GM03348 (cell line): ENCODE measurements at places on chromosomes 4 and X.

- DNase-seq, result peak; percentile 41
Measured at GRCh38 chr4:31518796-31519250, 798.7 kb downstream of the PCDH7 start.

DNA sequence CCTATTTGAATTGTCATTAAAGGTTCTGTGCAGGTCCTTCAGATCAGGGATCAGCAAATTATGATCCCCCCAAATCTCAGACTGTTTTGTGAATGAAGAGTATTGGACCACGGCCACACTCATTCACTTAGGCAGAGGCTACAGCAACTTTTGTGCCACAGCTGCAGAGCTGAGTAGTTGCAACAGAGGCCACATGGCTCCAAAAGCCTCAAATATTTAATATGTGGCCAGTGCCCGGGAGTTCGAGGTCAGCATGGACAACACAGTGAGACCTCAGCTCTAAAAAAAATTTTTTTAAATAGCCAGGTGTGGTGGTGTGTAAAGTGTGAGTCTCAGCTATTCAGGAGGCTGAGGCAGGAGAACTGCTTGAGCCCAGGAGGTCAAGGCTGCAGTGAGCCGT is 100.7 kb downstream of the NSUN7 start:
- DNase-seq, result no peak

- DNase-seq, result peak; percentile 6
Measured at GRCh38 chr4:156581282-156582063, 390.1 kb downstream of the PDGFC start.

DNA sequence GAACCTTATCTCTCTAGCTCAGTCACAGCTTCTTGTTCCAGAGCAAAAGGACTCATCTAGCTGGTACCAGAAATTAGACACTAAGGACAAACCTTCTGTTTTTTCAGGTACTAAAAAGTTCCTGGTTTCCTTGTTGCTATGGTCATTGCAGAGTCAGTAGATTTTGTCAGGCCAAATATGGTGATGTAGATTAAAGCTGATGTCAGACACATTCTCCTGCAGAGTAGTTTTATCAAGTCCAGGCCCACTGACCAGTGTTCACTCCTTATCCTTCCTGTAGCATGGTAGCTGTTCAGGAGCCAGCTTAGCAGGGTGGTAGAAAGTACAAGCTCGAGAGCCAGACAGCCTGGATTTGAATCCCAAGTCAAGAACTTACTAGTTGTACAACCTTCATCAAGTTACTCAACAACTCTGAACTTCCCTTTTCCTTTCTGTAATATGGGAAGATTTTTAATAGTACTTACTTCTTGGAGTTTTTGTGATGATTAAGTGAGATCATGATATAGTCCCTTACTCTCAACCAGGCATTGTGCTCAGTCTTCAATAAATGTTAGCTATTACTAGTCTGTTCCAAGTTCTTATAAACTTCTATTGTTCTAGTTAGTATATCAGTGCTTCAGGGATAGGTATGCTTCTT is 17.9 kb downstream of the OCRL start:
- DNase-seq, result no peak

- no peak for DNase-seq
Measured at GRCh38 chr4:112933790-112934189, 115.7 kb upstream of the ANK2 start.

GRCh38 chr4:168019019-168019651 is 73.2 kb upstream of the ANXA10 start:
- peak; percentile 25 for DNase-seq

DNA sequence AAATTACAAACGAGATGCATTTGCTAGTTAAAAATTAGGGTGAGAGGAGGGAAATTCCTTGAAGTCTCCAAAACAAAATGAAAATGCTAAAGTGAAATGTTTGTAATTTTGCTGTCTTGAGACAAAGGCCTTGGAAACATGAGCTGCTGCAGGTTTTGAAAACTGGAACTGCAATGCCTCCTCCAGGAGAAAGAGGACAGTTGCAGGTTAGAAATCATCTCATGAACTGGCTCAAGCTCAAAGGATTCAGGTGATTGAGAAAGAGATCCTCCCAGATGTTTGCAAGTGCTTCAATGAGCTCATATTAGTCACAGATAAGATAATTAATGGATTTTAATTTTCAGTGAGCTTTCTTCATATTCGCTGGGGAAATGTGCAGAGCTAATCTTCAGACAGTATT is 32.4 kb downstream of the SMPX start:
- DNase-seq, result peak; percentile 42

DNA sequence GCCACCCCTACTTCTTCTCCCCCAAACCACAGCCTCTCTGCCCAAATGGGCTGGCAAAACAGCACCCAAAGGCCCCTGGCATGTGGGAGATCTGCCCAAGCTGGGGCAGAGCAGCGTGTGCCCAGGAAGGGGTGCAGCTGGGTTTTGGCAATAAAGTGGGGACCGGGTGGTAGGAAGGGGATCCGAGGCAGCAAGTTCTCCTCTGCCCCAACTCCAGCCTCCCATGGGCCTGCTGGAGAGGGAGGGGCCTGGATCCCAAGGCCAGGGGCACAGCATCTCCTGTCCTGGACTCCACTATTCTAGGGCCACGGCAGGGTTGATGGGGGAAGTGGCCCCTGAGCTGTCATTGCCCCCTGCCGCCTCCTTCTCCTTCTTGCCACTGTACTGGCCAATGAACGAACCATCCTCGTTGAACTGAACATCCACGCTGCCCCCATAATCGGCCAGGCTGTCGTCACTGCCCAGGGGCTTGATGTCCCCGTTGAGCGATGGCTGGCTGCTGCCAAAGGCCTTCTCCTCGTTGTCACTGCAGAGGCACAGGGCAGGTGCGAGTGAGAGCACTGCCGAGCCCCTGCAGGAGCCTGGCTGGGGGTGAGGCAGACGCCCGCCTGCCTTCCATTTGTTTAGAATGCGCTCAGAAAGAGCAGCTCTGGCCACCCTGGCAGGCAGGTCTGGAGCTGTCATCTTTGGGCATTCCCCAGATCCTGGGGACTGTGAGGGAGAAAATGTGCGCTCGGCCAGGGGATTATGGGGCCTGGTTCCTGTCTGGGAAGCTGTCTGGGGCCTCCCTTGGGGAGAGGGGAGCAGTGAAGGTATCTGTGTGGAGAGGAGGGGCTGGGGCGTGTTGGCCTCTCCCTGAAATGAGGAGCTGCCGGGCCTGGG is 23.4 kb downstream of the L1CAM start:
- no peak for DNase-seq

- peak; percentile 4 for DNase-seq
Measured at GRCh38 chr4:66331761-66332160, 661.5 kb upstream of the EPHA5 start.

GRCh38 chrX:30414144-30414543 is 105.0 kb upstream of the NR0B1 start:
- no peak for DNase-seq

DNA sequence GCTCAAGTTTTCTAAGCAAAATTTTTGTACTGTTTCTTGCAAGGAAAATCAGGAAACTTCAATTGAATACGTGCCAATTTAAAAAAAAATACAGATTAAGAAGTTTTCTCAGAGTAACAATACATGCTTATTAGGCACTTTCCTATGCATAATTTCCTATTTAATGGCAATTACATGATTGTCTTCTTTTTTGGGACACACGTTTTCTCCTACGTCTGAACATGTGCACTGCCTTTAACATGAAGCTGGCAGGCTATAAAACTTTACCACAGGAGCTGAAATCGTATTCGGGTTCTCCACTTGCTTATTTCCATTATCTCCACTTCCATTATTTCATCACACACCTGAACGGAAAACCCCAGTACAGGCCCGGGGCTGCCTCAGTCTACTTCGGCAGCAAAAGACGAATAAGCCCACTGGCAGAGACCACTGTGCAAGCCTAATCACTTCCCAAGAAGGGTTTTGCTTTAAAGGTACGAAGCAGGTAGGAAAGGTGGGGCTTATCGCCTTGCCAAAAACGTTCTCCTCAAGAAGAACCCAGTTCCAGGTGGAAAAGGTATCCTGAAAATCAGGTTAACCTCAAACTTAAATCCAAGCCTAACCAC is 575 bp downstream of the RCHY1 start:
- no peak for DNase-seq

DNA sequence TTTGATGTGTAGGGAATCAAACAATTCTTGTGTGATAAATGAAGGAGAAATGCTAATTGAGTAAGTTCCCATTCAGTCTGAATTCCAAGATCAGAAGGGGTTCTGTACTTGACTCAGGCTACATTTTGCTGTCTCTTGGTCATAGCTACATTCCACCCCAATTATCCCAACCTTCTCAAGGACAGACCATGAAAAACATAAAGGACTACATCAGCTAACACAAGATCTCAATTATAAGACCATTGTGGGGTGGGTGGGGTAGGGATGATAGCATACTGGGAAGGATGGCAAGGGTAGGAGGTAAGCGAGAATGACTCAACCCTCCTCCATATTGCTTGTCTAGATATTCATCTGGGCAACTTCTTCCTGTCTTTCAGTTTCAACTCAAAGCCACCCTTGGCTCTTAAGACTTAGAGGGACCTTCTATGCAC is 87.4 kb upstream of the ETNPPL start:
- no peak for DNase-seq

- DNase-seq, result peak; percentile 88
Measured at GRCh38 chrX:129523079-129523911, at the start of gene SMARCA1. SMARCA1 (minus strand) TSS chrX:129523490; CDS start chrX:129523370, 120 bp downstream.

DNA sequence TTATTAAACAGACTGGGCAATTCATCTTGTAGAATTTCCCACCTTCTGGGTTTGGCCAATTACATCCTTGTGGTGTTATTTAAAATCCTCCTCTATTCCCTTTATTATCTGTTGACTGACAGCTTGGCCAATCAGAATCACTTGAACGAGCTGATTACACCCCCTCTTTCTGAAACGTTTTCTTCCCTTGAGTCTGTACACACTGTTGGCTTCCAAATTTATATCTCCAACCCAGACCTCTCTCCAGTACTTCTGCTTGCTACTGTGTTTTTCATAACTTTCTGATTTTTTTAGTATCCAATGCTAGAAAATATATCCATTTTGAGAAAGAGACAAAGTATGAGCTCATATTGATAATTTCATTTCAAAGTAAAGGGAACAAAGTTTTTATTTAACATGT is 14.8 kb downstream of the CD38 start:
- DNase-seq, result no peak

DNA sequence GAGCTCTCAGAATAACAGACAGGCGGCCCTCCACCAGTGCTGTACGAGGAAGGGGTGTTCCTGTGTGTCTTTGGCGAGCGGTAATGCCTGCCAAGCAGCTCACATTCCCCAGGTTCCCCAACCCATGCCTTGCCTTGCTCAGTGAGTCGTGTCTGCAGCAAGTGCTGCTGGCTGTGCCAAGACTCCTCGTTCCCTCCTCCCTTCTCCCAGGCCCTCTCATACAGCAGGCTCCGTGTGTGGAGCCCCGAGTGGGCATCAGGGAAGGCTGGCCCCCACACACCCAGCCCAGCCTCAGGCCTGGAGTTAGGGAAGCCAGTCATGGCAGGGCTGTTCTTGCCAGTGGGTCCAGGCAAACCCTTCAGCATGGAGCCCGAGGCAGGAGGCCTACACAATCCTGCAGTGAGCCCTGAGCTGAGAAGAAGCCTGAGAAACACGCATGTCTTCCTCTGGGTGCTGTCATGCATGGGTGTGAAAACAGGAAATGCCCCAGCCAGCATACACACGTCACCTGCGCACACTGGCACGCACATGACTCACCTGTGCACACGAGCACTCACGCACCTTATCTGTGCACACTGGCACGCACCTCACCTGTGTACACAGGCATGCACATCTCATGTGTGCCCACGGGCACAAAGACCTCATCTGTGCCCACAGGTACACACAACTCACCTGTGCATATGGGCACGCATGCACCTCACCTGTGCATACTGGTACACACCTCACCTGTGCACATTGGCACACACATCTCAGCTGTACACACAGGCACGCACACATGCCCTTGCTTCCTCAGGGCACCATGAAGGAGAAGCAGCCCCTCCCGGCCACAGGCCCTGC is 238.7 kb downstream of the DHRSX start:
- no peak for DNase-seq

DNA sequence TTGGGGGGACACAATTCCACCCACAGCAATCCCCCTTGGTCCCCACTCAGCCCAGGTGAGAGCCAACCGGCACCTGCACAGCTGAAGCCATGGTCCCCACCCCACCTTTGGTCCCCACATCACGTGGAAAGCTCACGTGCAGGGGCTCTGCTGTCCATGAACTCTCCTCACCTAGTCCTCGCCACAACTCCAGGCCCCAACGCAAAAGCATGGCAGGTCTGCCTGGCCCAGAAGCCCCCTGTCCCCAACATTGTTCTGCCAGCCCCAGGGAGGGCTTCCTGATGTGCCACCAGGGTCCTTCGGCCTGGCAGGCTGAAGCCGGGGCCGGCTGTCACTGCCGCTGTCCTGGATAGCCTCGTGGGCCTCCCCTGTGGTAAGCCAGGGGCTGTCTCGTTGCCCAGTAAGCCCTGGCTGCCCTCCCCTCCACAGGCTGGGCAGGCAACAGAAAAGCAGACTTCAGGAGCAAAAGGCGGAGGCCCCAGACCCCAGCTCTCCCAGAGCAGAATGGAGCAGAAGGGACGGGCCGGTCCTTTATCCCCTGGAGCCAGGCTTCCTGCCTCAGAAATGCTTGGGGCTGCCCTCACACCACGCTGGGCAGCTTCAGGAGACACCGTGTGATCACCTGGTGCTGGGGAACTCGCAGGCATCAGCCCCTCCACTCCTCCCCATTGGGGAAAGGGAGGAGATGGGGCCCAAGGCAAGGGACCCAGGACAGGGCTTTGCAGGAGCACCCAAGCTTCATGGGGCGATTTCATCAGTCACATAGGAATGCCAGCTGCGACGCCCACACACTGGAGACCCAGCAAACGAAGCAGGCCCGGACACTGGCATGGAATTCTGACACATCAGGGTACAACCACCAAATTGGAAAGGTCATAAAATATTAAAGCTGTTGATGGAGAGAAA is 103.7 kb downstream of the ADRA2C start:
- DNase-seq, result no peak

GRCh38 chrX:138127314-138127713 is 561.4 kb downstream of the ZIC3 start:
- peak; percentile 4 for DNase-seq
